ENCODE measurements at places on chromosomes 6 and 20. TPM values are rescaled to one million over a fixed set of nuclear protein-coding genes. Genes with fewer than 3 reads are reported as not detected.
A peak's percentile ranks its signal among the peaks of the same experiment; 100 is the strongest.

GRCh38 chr20:32664678-32665159, 9.0 kb downstream of the C20orf203 start:
- peak; percentile 82 for DNase-seq

DNA sequence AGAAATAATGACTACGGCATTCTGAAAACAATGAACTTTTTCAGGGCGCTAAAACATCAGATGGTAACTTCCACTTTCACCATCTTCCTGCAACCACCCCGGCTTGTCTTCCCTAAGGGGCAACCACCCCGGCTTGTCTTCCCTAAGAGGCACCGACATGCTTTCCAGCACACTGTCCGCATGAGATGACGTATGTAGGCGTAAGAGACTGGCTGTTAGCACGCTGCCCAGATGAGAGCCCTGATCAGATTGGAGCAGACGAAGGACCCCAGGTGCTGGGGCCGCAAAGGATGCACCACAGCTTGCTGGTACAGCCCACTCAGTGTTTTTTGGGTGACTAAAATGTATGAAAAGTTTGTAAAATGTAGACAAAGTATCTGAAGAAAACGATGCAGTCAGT, 29.3 kb downstream of the ASCC3 start:
- DNase-seq: no peak

FNDC11 gene
- total RNA-seq: under 0.01 TPM

HSPA1B gene
- 45.7 TPM for total RNA-seq

PSMB9 gene
- total RNA-seq: 29.8 TPM

DNA sequence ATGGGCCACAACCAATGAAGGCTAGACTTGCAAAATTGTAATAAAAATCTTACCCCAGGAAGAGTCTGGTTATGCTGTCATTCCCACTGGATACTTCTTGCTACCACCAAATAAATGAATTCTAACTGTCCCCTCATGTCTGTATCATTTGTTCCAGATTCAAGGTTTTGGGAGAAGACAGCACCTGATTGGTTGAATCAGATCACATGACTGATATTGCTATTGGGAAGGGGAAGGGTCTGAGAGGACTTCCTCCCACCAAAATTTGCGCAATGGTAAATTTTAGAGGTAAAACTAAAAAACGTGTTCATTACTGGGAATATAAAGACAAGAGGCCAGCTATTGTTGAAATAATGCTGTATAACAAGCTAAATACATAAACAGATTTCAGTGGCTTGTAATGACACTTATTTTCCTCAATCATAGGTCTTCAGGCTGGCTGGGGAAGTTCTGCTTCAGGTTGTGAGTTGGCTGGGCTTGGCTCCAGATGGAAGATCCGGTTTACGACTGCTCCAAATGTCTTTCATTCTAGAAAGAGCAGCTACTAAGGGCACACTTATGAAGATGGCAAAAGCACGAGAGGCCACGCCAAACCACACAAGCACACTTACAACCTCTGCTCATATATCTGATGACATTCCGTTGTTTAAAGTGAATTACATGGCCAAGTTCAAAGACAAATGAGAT, 27.1 kb upstream of the TASP1 start:
- DNase-seq: no peak

CLPSL2 gene
- not detected for total RNA-seq

DNA sequence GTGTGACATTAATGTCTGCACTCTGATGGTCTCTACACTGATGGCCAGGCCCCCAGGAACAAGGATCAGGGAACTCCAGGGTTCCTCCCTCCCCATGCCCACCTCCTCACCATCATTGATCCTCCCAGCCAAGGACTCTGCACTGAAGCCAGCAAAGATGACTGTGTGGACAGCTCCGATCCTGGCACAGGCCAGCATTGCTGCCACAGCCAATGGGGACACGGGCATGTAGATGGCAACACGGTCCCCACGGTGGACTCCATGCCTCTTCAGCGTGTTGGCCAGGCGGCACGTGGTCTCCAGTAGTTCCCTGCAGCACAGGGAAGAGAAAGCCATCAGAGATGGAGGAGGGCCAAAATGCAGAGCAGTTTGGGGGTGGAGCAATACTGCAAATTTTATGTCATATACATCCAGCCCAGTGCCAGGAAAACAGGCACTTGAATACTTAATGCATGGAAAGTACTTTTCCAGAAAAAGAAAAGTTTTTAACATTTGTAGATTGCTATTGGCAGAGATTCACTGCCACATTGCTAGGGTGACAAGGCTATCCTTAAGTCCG, 27.2 kb downstream of the ACSS1 start:
- DNase-seq: no peak

Measured in osteoblast (primary cell).